Stimulated activated CD4-positive, alpha-beta T cell treated with anti-CD3 and anti-CD28 coated beads, TNF-alpha, amount 100 ng/mL, for 4 hours (primary cell): ENCODE measurements at places on chromosomes 12 and 14.

DNA sequence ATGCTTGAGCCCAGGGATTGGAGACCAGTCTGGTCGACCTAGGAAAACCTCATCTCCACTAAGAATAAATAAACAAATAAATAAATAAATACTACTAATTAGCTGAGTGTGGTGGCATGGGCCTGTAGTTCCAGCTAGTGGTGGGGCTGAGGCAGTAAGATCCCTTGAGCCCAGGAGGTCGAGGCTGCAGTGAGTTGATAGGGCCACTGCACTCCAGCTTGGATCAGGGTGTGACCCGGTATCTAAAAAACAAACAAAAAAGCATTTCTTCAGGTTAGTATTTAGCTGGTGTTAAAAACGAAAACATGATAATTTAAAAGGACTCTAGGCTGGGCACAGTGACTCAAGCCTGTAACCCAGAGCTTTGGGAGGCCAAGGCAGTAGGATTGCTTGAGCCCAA is 1.2 kb upstream of the FGD4 start:
- no peak for DNase-seq

GRCh38 chr12:75432924-75433323 is 42.0 kb downstream of the GLIPR1L2 start:
- no peak for DNase-seq

- DNase-seq: no peak
These were observed 30.2 kb upstream of the DYRK2 start for GRCh38 chr12:67618303-67618702.

DNA sequence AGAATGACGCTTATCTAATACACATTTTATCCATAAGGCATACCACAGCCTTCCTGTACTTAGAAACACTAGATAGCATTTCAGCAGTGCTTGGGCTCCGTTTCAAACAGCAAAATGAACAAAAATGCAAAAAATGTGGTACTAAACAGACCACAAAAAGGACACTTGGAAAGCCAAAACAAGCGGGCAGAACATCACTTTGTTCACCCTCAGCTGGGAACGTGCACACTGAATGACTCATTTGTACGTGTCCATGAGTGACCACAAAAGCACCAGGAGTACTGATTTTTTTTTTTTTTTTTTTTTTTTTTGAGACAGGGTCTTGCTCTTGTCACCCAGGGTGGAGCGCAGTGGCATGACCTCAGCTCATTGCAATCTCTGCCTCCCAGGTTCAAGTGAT is 8.9 kb upstream of the FOXN3 start:
- DNase-seq: no peak

DNA sequence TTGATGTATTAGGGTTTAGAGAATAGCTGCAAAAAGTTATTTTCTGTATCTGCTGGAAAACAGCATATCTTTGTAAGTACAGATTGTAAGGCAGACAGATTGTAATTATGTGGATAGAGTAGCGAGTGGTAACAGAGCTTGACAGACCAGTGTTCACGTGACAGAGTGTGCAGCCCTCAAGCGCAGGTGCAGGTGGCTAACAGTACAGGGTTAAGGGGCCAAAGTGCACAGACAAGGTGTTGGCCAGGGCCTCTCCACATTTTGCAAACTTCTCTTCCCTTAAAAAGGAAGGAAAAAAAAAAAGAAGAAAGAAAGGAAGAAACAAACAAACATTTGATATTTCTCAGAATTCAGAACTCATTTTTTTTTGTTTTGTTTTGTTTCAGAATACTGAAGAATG is 25.2 kb upstream of the KLHL42 start:
- DNase-seq: no peak

- no peak for DNase-seq
These were observed 43.3 kb upstream of the RASSF3 start for GRCh38 chr12:64566831-64567517.

DNA sequence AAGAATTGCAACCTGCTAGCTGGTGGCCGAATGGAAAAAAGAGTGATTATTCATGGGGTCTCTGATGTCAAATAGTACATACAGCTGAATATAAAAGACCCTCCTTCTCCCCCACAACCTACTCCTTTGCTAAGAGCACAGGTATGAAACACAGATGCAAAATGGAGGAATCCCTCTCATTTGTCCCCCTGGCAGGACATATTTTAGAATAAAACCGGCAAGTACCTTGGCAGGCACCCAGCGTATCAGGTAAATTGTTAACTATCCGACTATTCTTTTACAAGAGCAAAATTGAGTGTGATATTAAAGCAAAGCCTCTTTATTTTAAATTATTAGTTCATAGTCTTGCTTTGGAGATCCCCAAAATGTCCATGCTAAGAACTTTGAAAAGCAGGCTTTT is 73.7 kb upstream of the USP44 start:
- no peak for DNase-seq

- no peak for DNase-seq
These were observed 12.0 kb downstream of the ZBTB25 start for GRCh38 chr14:64491637-64492036.

- no peak for DNase-seq
These were observed 68.5 kb downstream of the DAO start for GRCh38 chr12:108948367-108948766.

DNA sequence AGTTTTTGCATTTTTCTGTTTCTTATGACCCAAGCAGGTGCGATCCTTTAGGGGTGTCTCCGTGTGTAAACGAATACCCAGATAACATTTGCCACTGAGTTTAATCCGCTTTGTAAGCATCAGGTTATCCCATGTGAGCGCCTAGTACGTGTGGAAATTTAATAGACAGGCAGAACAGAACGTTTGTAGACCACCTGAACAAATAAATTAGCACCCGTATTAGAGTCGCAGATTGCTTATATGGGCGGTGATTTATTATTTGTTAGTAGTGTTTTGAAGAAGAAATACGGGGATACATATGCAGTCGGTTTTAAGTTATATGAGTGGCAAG is 325 bp downstream of the C12orf60 start:
- no peak for DNase-seq

- no peak for DNase-seq
These were observed 15.7 kb upstream of the MAPKAPK5 start for GRCh38 chr12:111826316-111826715.

DNA sequence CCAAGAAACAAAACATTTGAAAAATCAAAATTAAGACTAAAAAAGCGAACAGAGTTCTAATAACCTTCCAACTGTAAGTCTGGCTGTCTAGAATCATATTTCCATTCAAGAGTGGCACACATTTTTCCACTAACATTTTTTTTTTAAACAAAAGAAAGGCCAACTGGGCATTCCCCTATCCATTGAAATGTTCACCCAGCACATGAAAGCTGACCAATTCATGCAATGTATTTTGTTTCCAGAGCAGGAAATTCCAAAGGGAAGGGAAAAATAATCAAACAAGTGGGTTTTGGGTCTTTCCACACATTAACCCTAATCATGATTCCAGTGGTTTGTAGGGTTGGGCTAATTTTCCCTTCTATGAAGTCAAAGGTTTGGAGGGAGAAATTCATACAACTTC is 206.5 kb downstream of the CALM1 start:
- no peak for DNase-seq

DNA sequence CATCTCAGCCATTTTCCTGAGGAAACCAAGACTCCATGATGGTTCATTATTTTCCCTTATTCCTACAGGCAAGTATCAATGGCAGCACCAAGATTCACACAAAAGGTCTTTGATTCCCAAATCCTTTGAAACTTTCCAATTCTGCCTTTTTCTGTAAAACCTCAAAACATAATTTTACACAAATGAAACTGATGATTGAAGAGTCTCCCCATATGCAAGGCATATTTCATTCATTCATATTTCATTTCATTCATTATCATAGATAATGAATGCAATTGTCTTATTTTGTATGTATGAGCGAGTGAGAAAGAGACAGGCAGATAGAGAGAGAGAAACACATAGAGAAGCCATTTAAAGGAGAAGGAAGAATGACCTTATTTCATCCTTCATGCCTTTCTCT is 172.8 kb downstream of the BTG1 start:
- DNase-seq: no peak

GRCh38 chr14:99380991-99381687 is 99.5 kb downstream of the SETD3 start:
- DNase-seq: no peak

DNA sequence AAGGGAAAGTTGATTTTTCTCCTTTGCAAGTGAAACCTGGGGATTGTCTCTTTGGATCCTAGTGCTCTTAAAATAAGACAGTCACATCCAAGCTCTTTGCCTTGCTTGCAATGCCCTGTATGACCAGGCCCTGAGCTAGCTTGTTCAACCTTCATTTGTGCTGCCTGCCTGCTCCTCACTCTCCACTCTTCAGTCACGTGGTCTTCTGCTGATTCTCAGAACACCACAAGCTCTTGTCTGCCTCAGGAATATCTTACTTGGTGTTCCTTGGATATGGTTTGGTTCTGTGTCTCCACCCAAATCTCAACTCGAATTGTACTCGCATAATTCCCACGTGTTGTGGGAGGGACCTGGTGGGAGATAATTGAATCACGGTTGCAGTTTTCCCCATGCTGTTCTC is 318.7 kb downstream of the RMST start:
- no peak for DNase-seq

DNA sequence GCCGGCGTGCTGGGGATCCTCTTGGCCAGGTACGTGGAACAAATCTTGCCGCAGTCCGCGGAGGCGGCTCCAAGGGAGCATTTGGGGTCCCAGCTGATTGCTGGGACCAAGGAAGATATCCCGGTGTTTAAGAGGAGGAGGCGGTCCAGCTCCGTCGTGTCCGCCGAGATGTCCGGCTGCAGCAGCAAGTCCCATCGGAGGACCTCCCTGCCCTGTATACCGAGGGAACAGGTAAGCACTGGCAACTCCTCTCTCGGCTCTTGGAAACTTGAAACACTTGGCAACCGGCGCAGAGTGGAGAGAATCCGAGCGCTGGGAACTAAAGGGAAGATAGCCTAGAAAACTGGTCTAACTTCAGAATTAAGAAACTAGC is 1.7 kb downstream of the PDE3A start:
- DNase-seq: no peak

- DNase-seq: no peak
These were observed 15.6 kb downstream of the ACVRL1 start for GRCh38 chr12:51922762-51923505.

GRCh38 chr12:104371043-104371870 is 67.7 kb downstream of the EID3 start:
- no peak for DNase-seq

DNA sequence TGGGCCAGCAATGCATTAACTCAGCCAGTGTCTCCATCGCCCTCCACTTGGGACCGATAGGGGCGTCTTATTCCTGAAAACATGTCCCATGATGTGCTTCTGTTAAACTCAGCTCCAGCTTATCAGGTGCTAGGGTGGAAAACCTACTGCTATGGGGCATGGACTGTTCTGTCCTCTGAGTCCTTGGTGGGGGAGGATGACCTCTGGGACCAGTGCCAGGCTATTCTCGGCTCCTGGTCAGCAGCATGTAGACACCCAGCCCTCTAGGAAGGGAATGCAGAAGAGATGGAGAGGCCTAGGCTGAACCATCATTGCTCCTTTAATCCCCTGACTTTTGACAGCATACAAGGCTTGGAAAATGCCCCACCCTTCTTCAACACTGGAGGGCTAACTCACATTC is 486.2 kb downstream of the MED13L start:
- DNase-seq: no peak

DNA sequence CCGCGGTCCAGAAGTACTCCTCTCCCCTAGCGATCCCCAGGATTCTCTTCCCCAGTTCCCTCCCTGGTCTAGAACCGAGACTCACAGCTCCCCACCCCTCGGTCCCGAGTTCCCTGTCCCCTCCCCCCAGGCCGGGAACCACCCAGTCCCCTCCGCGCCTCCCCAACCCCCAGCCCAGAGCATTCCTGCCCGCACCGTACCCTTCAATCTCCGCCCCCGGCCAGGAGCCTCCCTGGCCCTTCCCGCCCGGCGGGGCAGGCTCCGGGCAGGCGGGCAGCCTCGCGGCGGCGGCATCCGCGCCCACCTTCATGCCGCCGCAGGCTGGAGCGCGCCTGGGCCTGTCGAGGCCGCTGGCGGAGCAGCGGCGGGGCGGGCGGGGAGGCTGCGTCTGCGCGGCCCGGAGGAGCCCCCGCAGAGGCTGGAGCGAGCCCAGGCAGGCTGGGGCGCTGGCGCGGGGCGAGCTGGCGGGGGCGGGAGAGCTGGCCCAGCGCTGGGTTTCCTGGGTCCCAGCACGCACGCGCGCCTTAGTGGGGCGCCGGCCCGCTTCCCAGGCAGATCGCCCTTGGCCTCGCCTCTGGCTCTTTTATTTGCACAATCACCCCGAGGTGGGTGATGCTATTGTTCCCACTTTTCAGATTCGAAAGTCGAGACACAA is 22.2 kb upstream of the GPR132 start:
- no peak for DNase-seq

- DNase-seq: no peak
These were observed 3.2 kb downstream of the KCNJ8 start for GRCh38 chr12:21771311-21771710.

DNA sequence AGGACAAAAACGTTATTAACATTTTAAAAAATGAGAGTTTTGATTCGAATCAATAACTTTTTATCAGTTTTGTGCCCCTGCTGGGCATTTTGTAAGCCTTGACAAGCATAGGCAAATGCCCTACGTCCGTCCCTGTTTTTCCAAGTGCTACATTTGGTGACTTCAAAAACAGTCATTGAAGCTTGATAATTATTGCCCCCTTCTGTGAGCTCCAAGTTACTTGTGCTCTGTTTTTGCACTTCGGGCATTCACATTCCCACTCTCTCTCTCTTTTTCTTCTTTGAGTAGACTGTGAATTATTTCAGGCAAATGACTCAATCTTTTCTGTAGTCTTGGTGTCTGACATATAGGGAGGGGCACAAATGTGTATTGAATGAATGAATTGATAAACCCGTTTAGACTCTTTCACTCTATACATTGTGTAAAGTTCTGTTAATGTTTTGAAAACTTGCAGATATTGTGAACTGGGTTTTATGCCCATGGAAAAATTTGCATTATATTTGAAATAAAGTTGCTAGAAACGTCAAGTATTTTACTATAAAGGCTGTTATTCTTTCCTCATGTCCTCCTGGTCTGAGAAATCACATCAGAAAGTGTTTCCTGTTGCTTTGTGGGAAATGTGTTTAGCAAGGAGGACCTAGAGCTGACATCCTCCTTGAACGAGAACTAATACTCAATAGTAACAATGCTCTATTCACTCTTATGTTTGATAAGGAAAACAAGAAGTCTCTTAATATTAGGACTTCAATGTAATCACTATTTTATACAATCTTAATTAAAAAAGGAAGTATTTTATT is 1.4 kb downstream of the APAF1 start:
- no peak for DNase-seq

GRCh38 chr14:39641224-39641623 is 209.0 kb upstream of the FBXO33 start:
- no peak for DNase-seq
